ENCODE measurements at places on chromosomes 2 and 18. TPM values are rescaled to one million over a fixed set of nuclear protein-coding genes. Genes with fewer than 3 reads are reported as not detected.

GRCh38 chr2:46836295-46837111 is 79.1 kb downstream of the MCFD2 start:
- DNase-seq, result no peak
- H3K4me3 ChIP-seq, result no peak overlapping the region
- no peak overlapping the region for H3K27ac ChIP-seq
- H3K4me1 ChIP-seq, result no peaks in the 10 kb centered on the region

DNA sequence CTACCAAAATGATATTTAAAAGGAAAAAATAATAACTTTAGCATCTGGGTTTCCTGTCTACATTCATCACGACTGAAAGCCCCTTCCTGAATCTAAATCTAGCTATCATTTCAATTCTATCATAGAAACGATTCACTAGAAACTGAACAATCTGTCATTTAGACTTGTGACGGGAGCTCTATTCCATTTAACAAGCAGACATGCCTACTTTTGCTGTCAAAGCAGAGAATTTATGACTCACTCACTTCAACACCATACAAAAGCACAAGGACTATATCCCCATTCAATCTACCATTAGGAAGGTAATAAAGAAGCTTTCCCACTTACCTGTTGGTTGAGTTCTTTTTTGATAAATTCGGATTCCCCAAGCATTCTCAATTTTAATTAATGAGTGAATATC is 1072.3 kb downstream of the LRP1B start:
- no peak overlapping the region for H3K27ac ChIP-seq
- no peaks in the 10 kb centered on the region for H3K4me1 ChIP-seq
- DNase-seq, result no peak
- no peaks in the 10 kb centered on the region for H3K27me3 ChIP-seq

DNA sequence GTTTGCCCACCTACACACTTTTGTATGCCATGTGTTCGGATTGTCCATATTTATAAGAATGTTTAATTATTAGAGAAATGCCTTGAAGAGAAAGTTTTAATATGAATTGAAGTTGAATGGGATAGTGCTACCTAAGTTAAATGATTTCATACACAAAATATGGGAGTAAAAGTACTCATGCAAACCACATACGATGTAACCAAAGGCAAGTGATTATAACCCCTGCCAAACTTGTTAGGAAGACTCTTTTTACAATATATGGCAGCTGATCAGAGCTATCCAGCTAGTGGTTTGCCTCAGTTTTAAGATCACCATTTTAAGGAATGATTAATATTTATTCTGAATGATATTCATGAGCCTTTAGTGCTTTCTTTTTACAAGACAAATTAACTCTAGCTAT is 106.7 kb downstream of the MYO1B start:
- H3K4me1 ChIP-seq, result no peaks in the 10 kb centered on the region
- H3K4me3 ChIP-seq, result no peak overlapping the region
- DNase-seq, result no peak
- H3K36me3 ChIP-seq, result no peaks in the 10 kb centered on the region
- no peaks in the 10 kb centered on the region for H3K27me3 ChIP-seq
- H3K27ac ChIP-seq, result no peak overlapping the region

DNA sequence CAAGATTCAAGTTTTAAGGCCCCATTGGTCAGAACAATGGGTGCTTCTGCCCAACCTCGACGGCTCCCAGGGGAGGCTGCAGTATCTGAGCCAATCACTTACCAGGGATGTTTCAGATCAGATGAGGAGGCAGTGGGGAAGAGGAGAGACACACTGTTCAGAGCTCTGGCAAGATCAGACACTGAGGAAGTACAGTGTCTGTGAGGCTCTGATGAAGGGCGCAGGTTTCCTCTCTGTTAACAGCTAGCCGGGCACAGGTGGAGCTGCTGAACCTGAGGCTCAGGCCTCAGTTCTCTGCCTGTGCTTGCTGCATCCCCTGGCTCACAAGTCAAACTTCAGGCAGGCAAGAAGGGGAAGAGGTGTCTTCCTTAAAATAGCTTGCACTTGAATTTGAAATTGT is 69.7 kb downstream of the TPO start:
- no peak overlapping the region for H3K27ac ChIP-seq
- H3K4me3 ChIP-seq, result no peak overlapping the region
- H3K36me3 ChIP-seq, result no peaks in the 10 kb centered on the region
- peaks cover 3% of the 10 kb centered on the region for H3K27me3 ChIP-seq
- no peak for DNase-seq
- H3K4me1 ChIP-seq, result no peaks in the 10 kb centered on the region

The SNTG2 gene
- not detected for total RNA-seq

The SERPINB2 gene
- total RNA-seq, result not detected

All from activated CD4-positive, alpha-beta T cell treated with anti-CD3 and anti-CD28 coated beads, Interleukin-2, amount 10 ng/mL, durations not matched to agents 7 days and 5 days (primary cell).